Keratinocyte (primary cell): ENCODE measurements at places on chromosomes 6 and 20. TPM values are rescaled to one million over a fixed set of nuclear protein-coding genes. Genes with fewer than 3 reads are reported as not detected.

DNA sequence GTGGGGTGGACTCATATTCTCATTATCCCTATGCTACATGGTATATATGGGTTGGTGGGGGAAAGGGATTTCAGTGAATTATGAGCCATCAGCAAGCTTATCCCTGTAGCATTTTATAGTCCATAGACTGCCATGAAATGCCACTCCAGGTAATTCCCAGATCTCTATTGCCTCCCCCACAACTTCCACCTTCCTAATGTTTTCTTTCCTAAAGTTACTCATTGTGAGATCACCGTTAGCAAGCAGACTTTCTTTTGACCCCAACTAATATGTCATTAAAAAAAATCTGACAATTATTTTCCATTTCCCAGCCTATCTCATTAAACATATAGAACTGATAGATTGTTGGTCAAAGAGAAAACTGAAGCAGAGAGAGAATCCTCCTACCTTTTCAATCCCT, 40.7 kb upstream of the TBX18 start:
- no peak overlapping the region for H3K4me3 ChIP-seq
- no peaks in the 10 kb centered on the region for H3K27me3 ChIP-seq
- H3K36me3 ChIP-seq: no peaks in the 10 kb centered on the region
- no peak overlapping the region for H3K27ac ChIP-seq
- DNase-seq: no peak

- no peak overlapping the region for H3K27ac ChIP-seq
- H3K36me3 ChIP-seq: no peaks in the 10 kb centered on the region
- no peak overlapping the region for H3K4me3 ChIP-seq
- H3K27me3 ChIP-seq: no peaks in the 10 kb centered on the region
These were observed 1.5 kb downstream of the SIGLEC1 start for GRCh38 chr20:3710703-3711483.

DNA sequence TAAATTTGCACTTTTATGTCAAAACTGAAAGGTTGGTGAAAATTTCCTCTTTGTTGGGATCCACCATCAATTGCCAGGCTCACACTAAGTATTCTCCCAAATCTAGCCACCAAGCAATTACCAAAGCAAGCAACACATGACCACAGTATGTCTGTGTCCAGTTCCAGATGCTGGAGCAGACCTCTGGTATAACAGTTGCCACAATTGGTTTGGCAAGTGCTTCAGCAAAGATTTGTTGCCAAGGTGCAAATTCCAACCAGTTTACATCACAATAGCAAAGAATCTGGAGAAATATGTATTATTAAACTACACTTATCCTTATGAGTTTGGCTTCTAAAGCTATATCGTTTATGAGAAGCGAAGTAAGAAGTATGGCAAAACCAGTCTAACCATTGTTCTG, 6.4 kb downstream of the GTF2H5 start:
- no peak for DNase-seq
- no peaks in the 10 kb centered on the region for H3K36me3 ChIP-seq
- H3K27me3 ChIP-seq: no peaks in the 10 kb centered on the region
- H3K27ac ChIP-seq: no peak overlapping the region

- H3K27ac ChIP-seq: no peak overlapping the region
- no peaks in the 10 kb centered on the region for H3K36me3 ChIP-seq
- H3K4me3 ChIP-seq: peak overlapping the region; percentile 43
These were observed 746 bp upstream of the PRND start for GRCh38 chr20:4720977-4721349.

DNA sequence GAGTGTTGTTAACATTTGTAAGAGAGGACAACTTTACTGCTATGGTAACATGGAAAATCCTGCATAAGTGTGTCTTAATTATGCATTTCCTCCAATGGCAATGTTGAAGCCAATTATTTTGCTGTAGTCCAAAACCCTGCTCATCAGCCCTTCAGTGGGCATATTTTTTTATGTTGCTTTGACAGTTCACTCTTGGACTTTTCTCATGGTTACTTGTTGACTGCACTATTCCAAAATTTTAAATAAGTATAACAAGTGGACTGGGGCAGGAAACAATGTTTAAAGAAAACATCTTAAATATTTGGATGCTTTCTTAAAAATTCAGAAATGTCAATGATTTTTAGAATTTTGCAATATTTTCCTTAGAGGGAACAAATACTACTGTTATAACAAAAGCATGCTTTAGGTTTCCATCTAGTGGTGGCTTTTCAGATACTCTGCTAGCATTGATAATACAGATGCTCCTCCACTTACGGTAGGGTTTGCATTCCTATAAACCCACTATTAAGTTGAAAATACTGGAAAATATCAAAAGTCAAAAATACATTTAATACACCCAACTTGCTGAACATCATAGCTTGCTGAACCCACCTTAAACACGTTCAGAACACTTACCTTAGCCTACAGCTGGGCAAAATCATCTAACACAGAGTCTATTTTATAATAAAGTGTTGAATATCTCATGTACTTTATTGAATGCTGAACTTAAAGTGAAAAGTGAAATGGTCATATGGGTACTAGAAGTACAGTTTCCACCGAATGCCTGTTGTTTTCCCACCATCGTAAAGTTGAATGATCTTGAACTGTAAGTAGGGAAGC, 86.4 kb downstream of the ADGRG6 start:
- peaks cover 7% of the 10 kb centered on the region for H3K4me1 ChIP-seq
- H3K36me3 ChIP-seq: no peaks in the 10 kb centered on the region
- no peak for DNase-seq
- H3K27ac ChIP-seq: no peak overlapping the region
- no peaks in the 10 kb centered on the region for H3K27me3 ChIP-seq
- no peak overlapping the region for H3K4me3 ChIP-seq

DNA sequence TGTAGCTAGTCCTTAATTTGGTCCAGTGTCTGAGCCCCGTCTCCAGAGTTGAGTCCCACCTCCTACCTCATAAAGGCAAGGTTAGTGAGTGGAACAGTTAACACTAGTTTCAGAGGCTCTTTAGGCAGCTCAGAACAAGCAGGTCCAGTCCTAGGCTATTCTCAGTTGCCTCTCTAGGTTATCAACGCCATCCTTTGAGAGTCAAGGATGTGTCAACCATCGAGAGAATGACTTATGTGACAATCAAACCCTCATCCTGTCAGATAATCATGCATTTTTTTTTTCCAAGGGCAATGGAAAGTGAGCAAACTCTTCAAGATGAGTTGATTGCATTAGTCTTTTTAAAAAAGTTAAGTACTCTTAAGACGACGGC, 64.0 kb upstream of the TXNDC5 start:
- H3K27ac ChIP-seq: no peak overlapping the region
- no peaks in the 10 kb centered on the region for H3K27me3 ChIP-seq
- DNase-seq: no peak
- peaks cover 3% of the 10 kb centered on the region for H3K4me1 ChIP-seq
- H3K4me3 ChIP-seq: no peak overlapping the region
- H3K36me3 ChIP-seq: no peaks in the 10 kb centered on the region

DNA sequence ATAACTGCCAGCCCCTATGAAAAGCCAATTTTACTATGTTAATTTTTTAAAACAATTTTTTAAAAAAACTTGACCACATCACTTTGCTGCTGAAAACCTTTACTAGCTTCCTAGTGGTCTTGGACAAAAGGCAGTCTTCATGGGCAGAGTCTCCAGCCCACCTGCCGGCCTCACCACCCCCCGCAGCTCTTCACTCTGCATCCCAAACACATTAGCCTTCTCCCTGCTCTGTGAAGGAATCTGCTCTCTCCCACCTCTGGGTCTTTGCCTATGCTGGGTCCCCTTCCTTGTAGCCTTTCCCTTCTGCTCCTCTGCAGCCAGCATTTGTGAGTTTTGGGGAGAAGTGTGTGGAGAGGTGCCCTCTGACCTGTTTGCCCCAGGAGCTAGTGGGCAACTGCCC, 170.7 kb upstream of the MLN start:
- no peaks in the 10 kb centered on the region for H3K4me1 ChIP-seq
- no peak overlapping the region for H3K27ac ChIP-seq
- DNase-seq: no peak
- no peak overlapping the region for H3K4me3 ChIP-seq
- no peaks in the 10 kb centered on the region for H3K27me3 ChIP-seq

DNA sequence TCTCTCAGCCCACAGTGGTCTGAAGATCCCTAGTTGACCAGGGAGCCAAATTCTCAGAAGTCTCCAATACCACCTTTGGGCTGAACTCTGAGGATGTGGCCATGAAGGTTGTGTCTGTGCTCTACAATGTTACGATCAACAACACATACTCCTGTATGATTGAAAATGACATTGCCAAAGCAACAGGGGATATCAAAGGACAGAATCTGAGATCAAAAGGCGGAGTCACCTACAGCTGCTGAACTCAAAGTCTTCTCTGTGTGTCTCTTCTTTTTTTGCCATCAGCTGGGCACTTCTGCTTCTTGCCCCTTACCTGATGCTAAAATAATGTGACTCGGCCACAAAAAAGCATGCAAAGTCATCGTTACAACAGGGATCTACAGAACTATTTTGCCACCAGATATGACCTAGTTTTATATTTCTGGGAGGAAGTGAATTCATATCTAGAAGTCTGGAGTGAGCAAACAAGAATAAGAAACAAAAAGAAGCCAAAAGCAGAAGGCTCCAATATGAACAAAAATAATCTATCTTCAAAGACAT, 17.7 kb upstream of the VSX1 start:
- H3K27me3 ChIP-seq: peaks cover 9% of the 10 kb centered on the region
- no peak for DNase-seq
- H3K4me3 ChIP-seq: no peak overlapping the region
- H3K4me1 ChIP-seq: no peaks in the 10 kb centered on the region
- no peak overlapping the region for H3K27ac ChIP-seq

Gene KIF6
- 0.09 to 0.14 TPM in 2 of 3 replicates, not detected in the other for polyA plus RNA-seq

Gene ERVFRD-1
- polyA plus RNA-seq: not detected in 3 replicates

Gene EIF2S2
- 78.8 to 131 TPM (median 95.2 TPM) in 3 replicates for polyA plus RNA-seq

Gene SLC26A8
- polyA plus RNA-seq: 0.02 to 0.18 TPM (median 0.04 TPM) in 3 replicates

Gene CALHM4
- 0.33 to 0.57 TPM (median 0.41 TPM) in 3 replicates for polyA plus RNA-seq

Gene GSTA4
- 19.2 to 40.2 TPM (median 34.2 TPM) in 3 replicates for polyA plus RNA-seq

Gene GPR6
- not detected in 3 replicates for polyA plus RNA-seq
